Stimulated activated CD4-positive, alpha-beta T cell treated with anti-CD3 and anti-CD28 coated beads, Interleukin-1b, Interleukin-23, amount 100 ng/mL, for 1 hour (primary cell): ENCODE measurements at places on chromosomes 7 and 10.

DNA sequence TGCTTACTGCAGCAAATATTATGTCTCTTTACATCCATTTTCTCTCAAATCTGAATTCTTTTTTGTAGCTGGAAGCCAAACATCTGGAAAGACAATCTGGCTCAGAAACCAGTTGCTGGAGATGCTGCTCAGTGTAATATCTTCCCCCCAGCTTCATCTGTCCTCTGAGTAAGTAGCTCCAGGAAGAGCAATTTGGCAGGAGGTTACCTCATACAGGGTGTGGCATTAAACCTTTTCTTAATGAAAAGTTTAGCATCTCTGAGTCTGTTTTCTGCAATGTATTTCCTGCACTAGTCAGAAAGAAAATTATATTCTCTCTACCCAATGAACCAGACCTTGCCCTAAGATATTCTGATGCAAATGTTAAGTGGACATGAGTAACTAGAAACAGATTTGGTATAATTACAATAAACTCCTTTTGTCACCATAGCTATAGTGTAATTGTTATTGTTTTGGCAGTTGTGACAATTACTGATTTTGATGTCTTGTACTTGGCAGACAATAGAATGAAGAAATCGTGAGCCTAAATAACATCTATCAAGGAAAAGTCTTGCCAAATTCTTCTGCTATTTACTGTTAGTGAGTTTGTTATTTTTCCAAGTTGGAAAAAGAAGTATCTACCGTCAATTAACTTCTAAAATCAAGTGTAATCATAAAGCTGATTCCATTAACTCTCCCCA lies 123.3 kb downstream of the WDFY4 start:
- DNase-seq, result no peak

DNA sequence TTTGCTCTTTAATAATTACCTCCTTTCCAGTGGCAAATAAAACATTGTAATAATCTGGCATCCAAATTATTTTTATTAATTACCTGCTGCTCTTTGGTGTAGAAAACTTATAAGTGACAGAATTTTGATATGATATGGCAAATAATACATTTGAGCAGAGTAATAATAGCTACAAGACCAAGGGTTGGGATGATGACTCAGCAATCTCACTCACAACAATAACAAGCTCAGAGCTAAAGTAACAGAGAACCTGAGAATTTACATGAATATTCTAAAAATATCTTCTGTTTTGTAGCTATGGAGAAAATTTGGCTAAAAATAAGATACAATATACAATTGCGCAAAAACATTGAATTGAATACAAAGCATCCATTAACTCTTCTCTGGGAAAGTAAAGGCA lies 480.8 kb upstream of the COBL start:
- no peak for DNase-seq

DNA sequence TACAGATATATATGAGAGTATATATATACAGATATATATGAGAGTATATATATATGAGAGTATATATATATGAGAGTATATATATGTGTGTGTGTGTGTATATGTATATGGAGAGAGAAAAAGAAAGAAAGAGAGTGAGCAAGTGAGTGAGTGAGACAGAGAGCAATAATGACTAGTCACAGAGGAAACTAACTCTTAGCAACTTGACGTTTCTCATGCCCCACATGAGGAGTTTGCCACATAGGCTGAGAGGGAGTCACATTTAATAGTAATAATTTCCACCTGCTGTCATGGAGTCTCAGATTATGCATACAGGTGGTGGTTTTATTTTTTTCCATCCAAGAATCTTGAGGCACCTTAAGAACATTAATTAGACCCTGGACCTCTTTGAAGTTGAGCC lies 199.9 kb downstream of the GATA3 start:
- no peak for DNase-seq

- DNase-seq, result no peak
Observed at GRCh38 chr7:300546-301290, 10.7 kb downstream of the FOXL3 start.

DNA sequence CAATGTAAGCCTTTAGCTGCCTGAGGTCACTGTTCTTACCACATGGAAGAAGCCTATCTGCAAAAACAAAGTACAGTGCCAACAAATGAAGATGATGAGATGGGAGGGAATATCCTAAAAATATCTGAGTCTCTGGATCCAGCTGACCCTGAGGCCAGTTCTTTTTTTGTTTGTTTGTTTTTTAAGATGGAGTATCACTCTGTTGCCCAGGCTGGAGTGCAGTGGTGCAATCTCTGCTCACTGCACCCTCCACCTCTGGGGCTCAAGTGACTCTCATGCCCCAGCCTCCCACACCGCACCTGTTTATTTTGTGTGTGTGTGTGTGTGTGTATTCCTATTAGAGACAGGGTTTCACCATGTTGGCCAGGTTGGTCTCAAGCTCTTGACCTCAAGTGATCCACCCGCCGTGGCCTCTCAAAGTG lies 44.9 kb downstream of the HYCC1 start:
- DNase-seq, result no peak

- no peak for DNase-seq
Observed at GRCh38 chr10:80598951-80599350, 61.2 kb downstream of the SH2D4B start.

GRCh38 chr10:18008986-18009385 lies 57.3 kb downstream of the SLC39A12 start:
- DNase-seq, result no peak

GRCh38 chr7:135944753-135945152 lies 32.4 kb downstream of the MTPN start:
- no peak for DNase-seq

DNA sequence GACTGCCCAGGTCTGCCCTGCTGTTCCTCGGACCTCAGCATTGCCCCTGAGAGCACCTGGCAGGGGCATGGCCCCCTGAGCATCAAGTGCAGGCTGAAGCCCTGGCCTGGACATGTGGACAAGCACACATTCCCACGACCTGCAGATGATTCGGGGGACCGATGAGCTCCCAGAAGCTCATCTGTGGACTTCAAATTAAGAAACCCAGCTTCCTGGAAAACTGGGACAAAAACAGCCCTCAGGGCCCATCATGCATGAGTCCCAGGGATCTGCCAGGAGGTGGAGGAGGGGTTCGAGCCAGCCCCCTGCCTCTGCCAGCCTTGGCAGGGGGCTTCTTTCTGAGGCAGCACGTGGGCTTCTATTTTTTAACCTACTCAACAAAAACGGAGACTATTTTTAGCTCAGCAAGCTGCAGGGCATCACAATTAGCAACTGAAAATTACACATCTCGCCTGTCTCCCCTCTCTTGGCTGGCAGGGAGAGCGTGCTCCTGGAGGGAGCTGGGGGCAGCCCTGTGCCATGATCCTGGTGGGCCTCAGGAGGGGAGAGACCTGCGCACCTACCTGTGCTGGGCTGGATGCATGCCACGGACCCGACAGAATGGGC lies 51.8 kb downstream of the RASGEF1A start:
- no peak for DNase-seq

DNA sequence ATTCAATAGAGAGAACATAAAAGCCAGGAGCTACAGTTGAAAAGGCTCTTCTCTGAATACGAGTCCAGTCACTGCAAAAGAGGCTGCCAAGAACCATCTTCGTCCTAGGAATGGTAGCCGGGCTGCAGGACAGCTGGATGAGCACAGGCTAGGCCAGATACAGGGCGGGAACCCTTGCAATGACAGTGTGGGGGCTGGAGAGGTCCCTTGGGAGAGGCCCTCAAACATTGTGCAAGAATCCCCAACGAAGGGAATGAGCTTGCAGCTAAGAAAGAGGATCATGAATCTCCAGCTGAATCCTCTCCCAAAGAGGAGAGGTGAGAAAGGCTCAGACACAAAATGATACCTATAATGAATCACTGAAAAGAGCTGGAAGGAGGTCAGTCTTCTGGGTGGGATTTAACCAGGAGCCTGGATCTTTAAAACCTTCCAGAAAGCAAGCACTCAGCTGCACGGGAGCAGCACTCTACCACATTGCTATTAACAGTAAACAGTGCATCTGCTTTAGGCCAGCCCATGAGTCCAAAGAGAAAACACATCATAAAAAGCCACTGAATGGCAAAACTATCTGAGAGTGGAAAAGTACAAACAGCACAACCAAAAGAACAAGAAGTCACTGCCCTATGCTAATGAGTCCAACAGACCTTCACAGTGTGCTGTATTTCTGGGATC lies 287.9 kb downstream of the TNS3 start:
- DNase-seq, result no peak

GRCh38 chr7:69526570-69526969 lies 71.7 kb upstream of the AUTS2 start:
- DNase-seq, result no peak

GRCh38 chr10:43698156-43698555 lies 49.5 kb upstream of the ZNF32 start:
- no peak for DNase-seq

GRCh38 chr7:128940494-128941322 lies 3.0 kb downstream of the IRF5 start:
- no peak for DNase-seq

DNA sequence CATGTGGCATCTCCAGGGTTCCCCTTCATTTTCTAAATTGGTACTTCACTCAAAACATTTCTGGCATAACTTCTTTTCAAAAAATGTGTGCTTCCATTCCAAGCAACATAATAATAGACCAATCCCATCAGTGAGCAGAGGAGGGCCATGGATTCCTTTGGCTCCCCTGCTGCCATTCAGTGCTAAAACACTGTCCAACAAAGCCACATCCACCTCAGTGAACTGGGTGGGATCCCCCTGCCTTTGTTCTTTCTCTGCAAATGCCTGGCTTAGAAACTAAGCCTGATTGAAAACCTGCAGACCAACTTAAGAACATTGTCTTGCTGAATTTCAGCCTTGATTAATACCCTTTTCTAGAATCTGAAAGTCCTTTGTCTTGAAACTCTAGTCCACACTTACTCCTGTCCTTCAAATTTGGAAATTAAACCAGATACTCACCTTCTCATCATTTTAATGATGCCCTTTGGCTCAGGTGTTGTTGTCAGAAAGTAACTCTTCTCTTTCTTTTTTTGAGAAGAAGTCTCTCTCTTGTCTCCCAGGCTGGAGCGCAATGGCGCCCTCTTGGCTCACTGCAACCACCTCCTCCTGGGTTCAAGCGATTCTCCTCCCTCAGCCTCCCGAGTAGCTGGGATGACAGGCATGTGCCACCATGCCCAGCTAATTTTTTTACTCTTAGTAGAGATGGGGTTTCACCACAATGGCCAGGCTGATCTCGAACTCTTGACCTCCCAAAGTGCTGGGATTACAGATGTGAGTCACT lies 132.3 kb downstream of the PLXNA4 start:
- DNase-seq, result no peak

- no peak for DNase-seq
Observed at GRCh38 chr10:103643381-103643780, 149.9 kb downstream of the NEURL1 start.

DNA sequence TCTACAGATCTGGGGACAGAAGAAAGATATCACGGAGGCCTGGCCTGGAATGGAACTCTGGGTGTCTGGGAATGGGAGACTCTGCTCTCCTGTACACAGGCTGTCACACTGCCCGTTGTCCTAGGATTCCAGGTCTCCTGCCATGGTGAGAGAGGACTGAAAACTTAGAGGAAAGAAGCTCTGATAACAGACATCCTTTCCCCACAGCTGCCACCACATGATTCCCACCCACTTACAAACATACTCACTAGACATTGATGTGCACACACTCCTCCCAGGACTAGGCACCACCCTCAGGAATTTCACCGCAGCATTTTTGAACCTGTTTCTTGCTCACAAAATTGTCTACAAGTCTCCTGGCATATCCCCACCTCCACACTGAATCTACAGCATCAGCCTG lies 5.7 kb downstream of the ZNF92 start:
- DNase-seq, result no peak

GRCh38 chr7:107213193-107213788 lies 44.5 kb downstream of the HBP1 start:
- no peak for DNase-seq

DNA sequence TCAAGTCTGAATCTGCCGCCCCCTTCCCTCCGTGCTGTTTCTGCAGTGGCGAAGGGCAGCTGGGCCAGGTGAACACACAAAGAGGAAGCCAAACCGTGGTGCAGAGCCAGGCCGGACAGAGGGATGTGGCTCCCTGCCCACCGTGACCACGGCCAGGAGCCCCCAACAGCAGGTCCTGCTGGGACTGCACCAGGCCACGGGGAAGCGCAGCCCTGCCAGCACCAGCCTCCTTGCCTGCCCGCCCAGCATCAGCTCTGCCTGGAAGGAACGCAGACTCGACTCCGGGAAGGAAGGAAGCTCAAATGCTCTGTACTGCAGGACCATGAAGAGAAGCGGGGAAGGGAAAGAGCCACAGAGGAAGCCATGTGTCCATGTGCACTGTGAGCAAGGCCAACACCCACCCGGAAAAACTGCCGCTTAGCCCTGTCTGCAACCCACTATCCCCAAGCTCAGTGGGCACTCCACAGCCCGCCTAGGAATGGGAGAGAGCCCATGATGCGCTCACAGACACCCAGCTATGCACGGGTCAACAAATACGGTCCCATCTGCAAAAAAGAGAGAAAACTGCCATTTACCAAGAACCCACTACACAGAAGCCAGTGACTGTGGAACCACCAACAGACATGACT lies 19.0 kb downstream of the GPER1 start:
- no peak for DNase-seq

DNA sequence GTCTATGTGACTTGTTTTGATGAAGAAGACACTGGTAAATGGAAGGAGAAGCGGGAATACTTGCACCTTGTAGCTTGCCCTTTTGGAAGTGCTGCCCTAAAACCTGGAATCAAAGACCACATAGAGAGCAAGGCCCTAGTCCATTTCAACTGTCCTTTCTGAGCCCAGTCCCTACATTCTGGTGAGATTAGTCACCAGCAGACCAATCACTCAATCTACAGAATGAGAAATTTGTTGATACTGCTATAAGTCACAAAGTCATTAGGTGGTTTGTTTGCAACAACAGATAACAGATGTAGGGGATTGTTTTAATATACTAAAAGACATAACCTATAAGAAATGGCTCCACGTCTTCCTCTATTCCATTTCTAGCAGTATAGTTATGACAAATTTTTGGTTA lies 33.6 kb downstream of the WASL start:
- DNase-seq, result no peak

- no peak for DNase-seq
Observed at GRCh38 chr10:33930079-33930478, 595.6 kb upstream of the NRP1 start.

DNA sequence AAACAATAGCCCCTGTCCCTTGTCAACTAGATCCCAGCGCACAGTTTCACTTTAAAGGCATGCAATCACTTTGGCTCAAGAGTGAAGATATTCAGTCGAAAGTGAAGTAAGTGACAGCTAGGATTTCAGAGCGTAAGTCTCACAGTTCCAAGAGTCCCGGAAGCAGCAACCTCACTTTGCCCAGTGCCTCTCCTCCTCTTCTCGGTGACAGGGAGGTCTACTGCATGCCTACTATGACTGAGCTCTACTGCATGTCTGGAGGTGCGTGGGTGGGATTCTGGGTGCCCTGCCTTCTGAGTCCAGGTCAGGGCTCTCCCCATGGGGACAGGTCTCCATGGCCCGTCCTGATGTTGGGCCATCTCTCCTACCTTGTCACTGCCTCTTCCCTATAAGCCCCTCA lies 17.0 kb downstream of the PRKCQ start:
- DNase-seq, result no peak

DNA sequence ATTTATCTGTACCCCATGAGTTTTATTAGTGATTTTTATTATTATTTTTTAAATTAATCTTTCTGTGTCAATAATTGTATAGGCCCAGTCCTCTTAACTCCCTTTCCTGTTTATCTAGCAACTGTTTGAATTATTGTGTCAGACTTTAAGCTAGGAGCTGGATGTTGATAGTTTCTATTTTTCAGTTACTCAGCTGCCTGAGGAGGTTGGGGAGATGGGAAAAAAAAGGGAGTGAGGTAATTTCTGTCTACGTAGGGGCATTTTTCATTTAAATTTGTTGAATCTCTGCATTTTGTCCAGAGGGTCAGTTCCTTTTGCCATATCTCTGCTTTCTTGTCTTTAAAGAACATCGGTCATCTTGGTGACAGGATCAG lies 5.0 kb upstream of the ZNF518A start:
- DNase-seq, result no peak
